ENCODE measurements at places on chromosomes 12 and 14.
A peak's percentile ranks its signal among the peaks of the same experiment; 100 is the strongest.

GRCh38 chr12:42422785-42423184 lies 96.8 kb downstream of the PPHLN1 start:
- no peak for DNase-seq

- DNase-seq, result no peak
Measured at GRCh38 chr14:61140872-61141271, 140.3 kb downstream of the TMEM30B start.

GRCh38 chr12:70467918-70468733 lies 102.0 kb downstream of the KCNMB4 start:
- DNase-seq, result no peak

- no peak for DNase-seq
Measured at GRCh38 chr12:116595186-116595585, 36.0 kb downstream of the MAP1LC3B2 start.

GRCh38 chr12:78090266-78090665 lies 259.6 kb downstream of the NAV3 start:
- no peak for DNase-seq

DNA sequence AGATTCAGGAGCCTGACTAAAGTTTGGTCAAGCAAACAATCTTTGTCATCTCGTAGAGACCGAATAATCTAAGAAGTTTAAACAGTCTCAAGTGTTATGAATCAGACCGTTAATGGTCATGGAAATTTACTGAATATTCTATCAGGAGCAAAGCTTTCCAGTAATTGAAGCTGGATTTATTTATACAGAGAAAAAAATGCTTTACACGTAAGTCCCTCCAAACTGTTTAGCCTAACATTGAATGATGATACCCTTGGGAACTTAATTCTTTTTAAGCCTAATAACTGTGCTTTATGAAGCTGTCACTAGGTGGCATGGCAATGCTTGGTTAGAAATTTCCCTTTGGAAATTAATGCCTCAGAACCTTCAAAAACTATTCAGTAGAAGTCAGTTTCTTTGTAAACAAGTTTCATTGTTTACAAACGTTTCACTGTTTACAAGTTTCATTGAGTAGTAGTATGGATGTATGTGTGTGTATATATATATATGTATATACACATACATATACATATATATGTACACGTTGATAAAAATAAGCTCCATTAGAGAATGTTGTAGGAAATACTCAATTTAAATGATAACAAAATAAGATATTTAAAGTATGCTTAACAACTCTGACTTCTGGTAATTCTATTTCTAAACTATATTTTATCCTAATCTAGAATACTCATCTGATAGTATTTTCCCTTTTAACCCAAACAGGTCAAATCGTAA lies 32.1 kb downstream of the DEPDC4 start:
- no peak for DNase-seq

- no peak for DNase-seq
Measured at GRCh38 chr12:128339126-128339520, 72.2 kb downstream of the TMEM132C start.

- DNase-seq, result peak; percentile 66
Measured at GRCh38 chr14:61503167-61503801, 181.9 kb downstream of the PRKCH start.

GRCh38 chr12:5522432-5523335 lies 90.8 kb downstream of the NTF3 start:
- no peak for DNase-seq

DNA sequence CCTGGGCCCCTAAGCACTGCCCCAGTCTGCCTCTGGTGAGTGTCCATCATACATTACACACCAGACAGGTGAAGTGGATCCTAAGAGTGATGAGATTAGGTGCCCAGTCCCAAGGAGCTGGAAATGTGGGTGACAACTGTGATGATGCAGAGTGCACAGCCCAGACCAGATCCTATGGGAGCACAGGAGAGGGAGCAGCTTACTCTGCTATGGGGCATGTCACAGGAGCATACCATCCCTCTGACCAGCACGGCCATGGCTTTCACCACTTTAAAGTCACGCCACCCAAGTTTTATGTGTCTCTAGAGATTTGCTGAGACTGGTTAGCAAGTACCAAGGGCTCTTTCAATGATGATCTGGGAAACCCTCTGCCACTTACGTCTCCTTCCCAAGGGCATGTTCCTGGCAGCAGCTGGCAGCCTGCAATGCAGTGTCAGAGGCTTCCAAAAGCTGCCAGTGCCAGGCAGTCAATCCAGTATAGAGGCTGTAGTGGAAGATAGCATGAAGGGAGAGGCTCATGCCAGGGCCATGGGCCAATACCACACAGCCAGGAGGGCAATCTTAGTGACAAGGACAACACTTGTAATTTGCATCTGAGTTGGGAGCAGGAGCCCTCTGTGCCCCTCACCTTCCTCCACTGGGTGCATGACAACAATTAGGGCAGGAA lies 40.2 kb downstream of the STAB2 start:
- no peak for DNase-seq

- peak; percentile 63 for DNase-seq
Measured at GRCh38 chr14:49497725-49498348, 88.3 kb downstream of the RPS29 start.

- peak; percentile 91 for DNase-seq
Measured at GRCh38 chr12:14952299-14952921, 9.0 kb downstream of the ARHGDIB start.

- DNase-seq, result no peak
Measured at GRCh38 chr12:108337235-108338223, 1.6 kb downstream of the CMKLR1 start.

- no peak for DNase-seq
Measured at GRCh38 chr12:30268041-30268440, 427.6 kb downstream of the IPO8 start.

DNA sequence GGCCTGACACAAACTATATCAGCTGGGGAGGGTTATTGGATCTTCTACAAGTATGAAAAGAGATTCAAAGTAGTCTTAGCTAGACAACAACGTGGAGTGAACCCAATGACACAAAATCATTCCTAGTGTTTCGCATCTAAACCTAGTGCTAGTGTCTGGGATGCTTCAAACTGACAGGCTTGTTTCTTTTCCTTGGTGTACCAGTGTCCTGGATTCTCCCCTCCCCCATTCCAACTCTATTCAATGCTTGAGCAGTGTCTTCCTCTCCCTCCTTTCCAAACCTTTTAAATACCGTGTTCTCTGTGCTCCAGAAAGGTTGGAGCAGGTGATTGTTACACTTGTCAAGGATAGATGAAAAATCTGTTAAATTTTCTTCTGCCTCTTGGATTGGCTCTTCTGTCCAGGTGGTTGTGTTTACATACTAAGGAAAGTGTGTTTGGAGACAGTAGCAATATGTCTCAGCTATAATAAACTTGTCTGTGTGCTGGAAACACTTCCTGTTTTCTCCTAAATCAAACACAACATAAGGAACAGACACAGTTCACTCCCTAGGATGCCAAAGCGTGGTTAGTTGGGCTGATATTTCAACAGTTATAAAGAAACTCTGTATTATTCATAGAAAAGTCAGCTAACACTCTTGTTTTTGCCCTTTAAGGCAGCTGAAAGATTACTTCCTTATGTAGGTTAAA lies 14.4 kb upstream of the GUCY2C start:
- no peak for DNase-seq

- no peak for DNase-seq
Measured at GRCh38 chr12:106140223-106140986, 1.7 kb upstream of the NUAK1 start.

GRCh38 chr12:29676676-29677075 lies 107.1 kb downstream of the TMTC1 start:
- no peak for DNase-seq

DNA sequence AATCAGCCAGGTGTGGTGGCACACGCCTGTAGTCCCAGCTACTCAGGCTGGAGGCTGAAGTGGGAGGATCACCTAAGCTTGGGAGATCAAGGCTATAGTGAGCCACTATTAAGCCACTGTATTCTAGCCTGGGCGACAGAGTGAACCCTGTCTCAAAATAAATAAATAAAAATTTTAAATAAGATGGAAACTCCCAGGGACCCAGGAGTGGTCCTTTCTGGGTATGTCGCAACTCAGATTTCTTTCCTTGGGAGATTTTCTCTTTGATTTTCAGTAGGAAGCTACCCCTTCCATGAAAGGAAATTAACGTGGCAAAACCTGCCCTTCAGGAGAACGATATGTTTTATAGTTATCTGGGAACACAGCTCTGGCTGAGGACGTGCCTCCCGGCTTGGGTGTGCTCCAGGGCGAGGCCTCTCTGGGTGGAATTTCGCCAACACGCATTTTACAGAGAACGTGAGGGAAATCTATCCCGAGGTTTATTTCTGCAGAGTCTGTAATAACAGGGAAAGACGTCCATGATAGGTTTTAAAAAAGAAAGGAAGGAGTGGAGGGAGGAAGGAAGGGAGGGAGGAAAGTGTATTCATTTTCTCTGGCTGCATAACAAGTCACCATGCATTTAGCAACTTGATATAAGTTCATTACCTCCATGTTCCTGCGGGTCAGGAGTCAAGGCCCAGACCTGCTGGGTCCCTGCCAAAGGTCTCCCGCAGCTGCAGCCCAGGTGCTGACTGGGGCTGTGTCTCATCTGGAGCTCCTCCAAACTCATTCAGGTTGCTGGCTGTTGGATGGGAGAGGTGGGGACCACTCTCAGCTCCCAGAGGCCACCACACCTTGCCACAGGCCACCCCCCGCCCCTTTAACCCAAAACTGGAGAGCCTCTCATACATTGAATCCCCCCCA lies 80.6 kb upstream of the GSC start:
- DNase-seq, result no peak

- DNase-seq, result peak; percentile 52
Measured at GRCh38 chr12:53205747-53206419, 1.2 kb downstream of the ITGB7 start.

DNA sequence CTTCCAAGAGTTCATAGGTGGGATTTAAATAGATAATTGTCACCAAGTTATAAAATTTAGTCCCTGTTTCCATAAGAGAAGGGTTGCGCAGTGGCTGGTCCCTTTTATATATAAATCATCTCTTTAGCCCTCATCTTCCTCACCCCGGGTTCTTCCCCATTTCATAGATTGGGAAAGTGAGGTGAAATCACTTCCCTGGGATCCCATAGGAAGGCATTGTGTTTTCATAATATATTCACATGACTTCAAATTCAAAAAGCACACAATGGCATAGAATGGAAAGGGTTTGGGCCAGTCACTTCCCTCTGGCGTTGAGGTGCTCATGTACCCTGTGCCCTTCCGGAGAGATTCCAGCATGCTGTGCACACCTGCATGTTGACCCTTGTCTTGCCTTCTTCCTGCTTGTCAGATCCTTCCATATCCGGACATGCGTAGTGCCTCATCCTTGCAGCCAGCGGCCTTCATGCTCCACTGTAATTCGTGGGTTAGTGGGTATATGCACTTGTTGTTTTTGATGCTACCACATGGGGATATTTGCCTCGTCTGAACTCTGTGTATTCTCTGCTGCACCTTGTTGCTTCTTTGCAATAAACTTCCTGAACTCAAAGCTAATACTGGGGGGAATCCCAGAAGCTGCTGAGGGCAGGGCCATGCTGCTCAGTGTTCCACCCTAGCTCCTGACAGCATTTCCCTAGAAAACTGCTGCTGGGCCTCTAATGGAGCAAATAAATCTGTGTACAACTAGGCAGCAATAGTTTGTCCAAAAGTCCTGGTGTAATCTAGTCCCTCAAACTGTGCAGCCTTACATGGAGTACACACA lies 59.6 kb downstream of the ANAPC7 start:
- DNase-seq, result no peak

DNA sequence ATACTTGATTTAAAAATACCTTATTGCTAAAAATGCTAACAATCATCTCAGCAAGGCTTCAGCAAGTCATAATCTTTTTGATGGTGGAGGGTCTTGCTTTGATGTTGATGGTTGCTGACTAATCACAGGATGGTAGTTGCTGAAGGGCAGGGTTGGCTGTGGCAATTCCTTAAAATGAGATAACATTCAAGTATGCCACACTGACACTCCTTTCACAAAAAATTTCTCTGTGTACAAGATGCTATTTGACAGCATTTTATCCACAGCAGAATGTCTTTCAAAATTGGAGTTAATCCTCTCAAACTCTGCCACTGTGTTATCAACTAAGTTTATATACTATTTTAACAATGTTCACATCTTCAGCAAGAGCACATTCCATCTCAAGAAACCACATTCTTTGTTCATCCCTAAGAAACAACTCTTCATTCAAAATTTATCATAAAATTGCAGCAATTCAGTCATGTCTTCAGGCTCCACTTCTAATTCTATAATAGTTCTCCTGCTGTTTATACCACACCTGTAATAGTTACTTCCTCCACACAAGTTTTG lies 16.1 kb downstream of the SCAF11 start:
- DNase-seq, result no peak
